ENCODE measurements at places on chromosomes 11 and 22. TPM values are rescaled to one million over a fixed set of nuclear protein-coding genes. Genes with fewer than 3 reads are reported as not detected.

DNA sequence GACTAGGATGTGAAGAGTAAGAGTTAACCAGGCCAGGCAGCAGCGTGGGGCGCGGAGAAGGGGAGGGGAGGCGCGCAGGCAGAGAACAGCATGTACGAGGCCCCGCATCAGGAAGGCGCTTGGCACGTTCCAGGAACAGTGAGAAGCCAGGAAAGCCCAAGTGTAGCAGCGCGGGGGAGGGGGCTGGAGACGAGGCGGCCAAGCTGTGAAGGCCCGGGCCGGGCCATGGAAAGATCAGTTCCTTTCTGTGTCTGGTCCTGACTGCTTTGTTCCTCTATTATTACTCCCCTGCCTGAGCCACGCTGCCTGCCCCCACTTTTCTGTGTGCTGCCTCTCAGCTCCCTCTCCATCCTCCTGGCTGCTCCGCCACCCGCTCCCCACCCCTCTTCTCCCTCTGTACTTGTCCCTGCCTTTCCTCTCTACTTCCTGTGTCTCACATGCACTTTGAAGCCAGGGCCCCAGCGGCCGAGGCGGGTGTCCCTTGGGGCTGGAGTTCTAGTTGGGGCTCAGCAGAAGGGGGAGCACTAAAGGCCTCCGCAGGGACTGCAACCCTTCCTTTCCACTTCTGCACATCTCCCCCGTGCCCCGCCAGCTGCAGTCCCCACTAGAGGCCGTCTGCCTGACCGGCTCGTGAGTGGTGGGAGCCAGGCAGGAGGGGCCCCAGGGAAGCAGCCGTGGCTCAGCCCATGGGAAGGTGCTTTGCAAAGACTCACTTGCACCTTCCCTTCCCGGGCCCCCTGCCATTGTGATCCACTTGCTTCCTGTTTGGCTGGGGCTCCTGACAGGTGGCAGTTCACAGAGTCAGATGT, 63.7 kb downstream of the PRDM11 start:
- H3K27me3 ChIP-seq = no peaks in the 10 kb centered on the region
- no peaks in the 10 kb centered on the region for H3K4me1 ChIP-seq
- no peak overlapping the region for H3K27ac ChIP-seq
- H3K4me3 ChIP-seq = no peak overlapping the region
- peaks cover 1% of the 10 kb centered on the region for H3K36me3 ChIP-seq

- DNase-seq = no peak
- no peak overlapping the region for H3K27ac ChIP-seq
- H3K4me1 ChIP-seq = no peaks in the 10 kb centered on the region
- H3K4me3 ChIP-seq = no peak overlapping the region
- peaks cover 7% of the 10 kb centered on the region for H3K27me3 ChIP-seq
Observed at GRCh38 chr22:36922711-36923110, 9.3 kb downstream of the CSF2RB start.

NLRP14 gene
- not detected for polyA plus RNA-seq

ART5 gene
- polyA plus RNA-seq = 0.55 TPM

SRSF8 gene
- 22.2 TPM for polyA plus RNA-seq

EFCAB6 gene
- polyA plus RNA-seq = not detected

- no peak overlapping the region for H3K4me3 ChIP-seq
- H3K36me3 ChIP-seq = no peaks in the 10 kb centered on the region
- DNase-seq = no peak
- no peak overlapping the region for H3K27ac ChIP-seq
- peaks cover 24% of the 10 kb centered on the region for H3K4me1 ChIP-seq
- peaks cover 39% of the 10 kb centered on the region for H3K27me3 ChIP-seq
Observed at GRCh38 chr22:46522797-46523196, 14.6 kb downstream of the CELSR1 start.

DNA sequence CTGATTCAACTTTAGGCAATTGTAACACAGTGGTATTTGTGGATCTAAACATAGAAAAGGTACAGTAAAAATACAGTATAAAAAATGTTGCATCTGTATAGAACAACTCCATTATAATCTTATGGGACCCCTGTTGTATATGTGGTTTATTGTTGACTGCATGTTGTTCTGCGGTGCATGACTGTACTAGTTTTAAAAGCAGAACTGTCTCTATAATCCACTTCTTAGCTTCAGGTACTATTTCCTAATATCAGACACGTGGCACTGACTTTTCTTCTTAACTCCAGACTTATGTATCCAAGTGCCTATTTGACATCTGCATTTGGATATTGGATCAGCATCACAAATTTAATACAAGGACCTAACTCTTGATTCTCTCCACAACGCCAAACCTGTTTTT, 41.1 kb downstream of the PACS1 start:
- DNase-seq = no peak
- H3K4me1 ChIP-seq = peaks cover 60% of the 10 kb centered on the region
- H3K27ac ChIP-seq = no peak overlapping the region
- no peaks in the 10 kb centered on the region for H3K27me3 ChIP-seq
- no peak overlapping the region for H3K4me3 ChIP-seq
- H3K36me3 ChIP-seq = no peaks in the 10 kb centered on the region
